Suppressor macrophage treated with lipopolysaccharide for 4 hours (primary cell): ENCODE measurements at places on chromosomes 7 and 10.
A peak's percentile ranks its signal among the peaks of the same experiment; 100 is the strongest.

DNA sequence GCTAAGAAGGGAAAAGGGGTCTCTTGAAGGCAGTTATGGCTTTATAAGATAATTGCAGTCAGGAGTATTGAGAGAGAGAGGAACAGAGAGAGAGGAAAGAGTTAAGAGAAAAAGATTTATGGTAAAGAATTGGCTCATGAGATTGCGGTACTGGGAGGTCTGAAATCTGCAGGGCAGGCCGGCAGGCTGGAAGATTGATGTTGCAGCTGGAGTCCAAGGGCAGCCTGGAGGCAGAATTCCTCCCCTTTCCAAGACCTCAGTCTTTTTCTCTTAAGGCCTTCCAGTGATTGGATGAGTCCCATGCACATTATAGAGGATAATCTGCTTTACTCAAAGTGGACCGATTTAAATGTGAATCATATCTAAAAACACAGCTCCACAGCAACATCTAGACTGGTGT, 68.4 kb downstream of the HACD1 start:
- DNase-seq, result no peak

DNA sequence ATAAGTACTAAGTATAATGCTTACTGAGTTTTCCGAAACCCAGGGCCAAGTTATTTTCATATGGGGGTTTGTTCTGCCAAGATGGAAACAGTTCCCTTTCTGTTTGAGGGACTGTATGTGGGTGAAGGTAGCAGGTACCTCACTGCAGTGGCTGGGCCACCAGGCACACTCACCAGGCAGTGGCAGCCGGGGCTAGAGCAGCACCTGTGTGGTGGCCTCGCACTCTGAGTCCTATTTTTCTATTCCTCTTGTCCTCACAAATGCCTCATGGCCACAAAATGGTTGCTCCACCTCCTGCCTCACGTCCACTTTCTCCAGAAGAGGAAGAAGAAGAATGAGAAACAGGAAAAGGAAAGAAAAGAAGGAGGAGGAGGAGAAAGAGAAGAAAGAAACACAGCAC, 167.3 kb upstream of the SHH start:
- no peak for DNase-seq

DNA sequence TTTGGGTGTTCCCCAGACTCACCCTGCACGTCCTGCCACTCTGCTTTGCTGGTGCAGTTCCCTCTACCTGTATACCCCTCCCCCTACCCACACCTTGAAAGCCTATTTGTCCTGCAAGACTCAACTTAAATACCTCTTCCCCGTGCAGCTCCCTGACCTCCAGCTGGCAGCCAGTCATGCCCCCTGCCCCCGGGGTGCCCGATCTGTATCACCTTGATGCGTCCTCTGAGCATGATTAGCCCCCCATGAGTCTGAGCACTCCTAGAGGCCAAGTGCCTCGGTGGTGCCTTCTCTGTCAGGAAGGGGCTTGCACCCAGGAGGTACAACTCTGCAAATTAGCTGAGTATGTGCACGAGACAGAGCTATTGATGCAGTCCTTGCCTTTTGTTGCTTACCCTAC, 95.1 kb downstream of the RGS10 start:
- no peak for DNase-seq

DNA sequence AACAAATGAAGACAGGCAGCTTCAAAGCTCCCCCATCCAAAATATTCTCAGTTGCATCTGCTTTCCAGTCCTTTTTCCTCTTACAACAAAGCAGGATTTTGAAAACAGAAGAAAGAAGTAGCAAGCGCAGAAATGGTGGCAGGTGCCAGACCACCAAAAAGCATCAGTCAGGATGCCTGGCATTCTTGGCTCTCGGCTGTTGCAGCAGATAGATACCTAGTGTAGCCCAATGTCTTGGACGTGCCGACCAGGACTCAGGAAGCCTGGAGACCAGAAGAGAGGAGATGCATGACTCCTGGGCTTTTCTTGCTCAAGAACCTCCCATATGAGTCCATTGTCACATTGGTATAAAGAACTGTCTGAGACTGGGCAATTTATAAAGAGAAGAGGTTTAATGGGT, 115.2 kb downstream of the RAB18 start:
- DNase-seq, result no peak

DNA sequence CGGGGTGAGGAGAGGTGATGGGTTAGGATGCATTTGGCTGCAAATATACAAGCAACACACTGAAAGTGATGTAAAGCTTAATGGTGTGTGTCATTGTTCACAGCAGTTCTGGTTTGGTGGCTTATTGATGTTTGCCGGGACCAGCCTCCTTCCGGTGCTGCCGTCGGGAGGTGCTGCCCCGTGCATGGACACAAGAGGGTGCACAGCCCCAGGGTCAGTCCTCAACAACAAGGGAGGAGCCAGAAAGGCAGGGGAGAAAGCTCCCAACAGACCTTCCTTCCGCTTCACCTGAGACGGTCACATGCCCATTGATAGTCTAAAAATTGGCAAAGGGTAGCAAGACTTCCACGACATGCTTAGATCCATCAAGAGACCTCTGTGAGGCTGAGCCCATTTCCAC, 9.5 kb downstream of the RNF32 start:
- DNase-seq, result peak; percentile 2

GRCh38 chr7:158779061-158780000, 50.0 kb downstream of the ESYT2 start:
- DNase-seq, result no peak

DNA sequence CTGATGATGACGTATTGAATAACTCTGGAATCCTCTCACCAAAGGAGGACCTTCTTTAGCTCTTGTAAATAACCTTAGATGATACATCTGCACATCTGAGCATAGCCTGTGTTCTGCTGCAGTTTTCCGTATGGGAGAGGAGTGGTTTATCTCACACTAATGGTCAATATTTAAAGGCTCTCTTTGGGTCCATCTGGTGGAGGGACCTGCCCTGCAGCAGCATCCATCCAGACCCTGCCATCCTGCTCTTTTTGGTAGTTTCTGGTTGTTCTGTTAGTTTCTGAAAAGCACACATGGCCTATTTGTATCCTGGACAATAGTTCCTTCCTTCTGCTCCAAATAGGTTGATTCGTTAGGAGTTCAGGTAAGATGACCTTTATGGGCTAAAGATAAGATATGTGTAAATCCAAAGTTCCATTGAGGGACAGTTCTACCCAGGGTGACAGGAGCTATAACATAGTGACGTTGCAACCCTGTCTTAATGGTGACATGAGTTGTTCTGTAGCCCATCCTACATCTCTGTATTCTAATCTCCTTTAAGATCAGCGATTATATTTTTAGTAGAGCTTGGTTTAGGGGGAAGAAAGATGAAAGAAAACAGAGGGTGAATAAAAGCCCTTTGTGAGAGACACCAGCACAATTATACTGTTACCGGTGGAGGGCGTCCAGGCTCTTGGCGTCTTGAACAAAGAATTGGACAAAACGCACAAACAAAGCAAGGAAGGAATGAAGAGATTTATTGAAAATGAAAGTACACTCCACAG, 60.0 kb upstream of the KLF14 start:
- no peak for DNase-seq

DNA sequence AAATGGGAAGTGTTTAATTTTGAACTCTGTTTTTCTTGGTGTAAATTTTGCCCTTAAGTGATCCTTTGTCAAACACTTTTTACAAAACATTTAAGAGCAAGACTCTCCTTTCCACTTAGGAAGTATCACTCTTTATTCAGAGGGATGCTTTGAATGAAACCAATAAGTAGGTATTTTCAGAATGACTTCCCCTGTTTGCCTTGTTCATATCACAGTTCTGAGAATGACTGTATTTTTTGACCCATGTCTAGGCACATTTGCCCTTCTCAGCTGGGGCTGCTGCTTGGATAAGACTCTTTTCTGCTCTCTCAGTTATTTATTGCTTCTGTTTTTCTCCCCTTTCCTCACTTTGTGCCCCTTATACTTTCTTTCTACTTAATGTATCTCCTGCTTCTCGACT, 98.2 kb downstream of the CCNY start:
- no peak for DNase-seq

- no peak for DNase-seq
Measured at GRCh38 chr10:10110844-10111490, 906.7 kb upstream of the CELF2 start.

- DNase-seq, result no peak
Measured at GRCh38 chr7:100166317-100166940, 2.0 kb downstream of the GAL3ST4 start.

DNA sequence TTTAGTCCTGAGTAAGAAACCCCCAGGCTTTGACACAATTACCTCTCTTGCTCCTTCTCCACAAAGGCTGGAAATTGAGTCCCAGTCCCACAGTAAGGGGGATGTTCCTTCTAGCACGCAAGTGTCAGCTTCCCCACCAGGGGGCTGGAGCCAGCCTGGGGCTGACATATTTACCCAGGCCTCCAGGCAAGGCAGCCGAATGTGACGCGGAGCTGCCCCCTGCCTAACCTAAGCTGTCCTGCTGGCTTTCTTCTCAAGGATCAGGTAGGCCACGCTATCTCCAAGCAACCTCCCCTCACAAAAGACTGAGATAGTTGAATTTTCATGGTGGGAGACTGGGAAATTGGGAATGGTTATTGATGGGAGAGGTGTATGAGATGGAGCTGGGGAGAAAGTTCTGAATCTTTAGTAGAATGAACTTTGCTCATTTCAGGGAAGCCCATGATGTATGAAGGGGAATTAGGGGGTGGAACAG, 19.2 kb upstream of the BMPER start:
- DNase-seq, result no peak

- DNase-seq, result no peak
Measured at GRCh38 chr7:44080686-44081265, 1.6 kb downstream of the POLM start.

GRCh38 chr7:1847260-1848001, 177.4 kb downstream of the ELFN1 start:
- DNase-seq, result no peak

- no peak for DNase-seq
Measured at GRCh38 chr7:17134786-17135185, 163.7 kb upstream of the AHR start.

GRCh38 chr7:39528849-39529248, 37.4 kb upstream of the YAE1 start:
- DNase-seq, result no peak

DNA sequence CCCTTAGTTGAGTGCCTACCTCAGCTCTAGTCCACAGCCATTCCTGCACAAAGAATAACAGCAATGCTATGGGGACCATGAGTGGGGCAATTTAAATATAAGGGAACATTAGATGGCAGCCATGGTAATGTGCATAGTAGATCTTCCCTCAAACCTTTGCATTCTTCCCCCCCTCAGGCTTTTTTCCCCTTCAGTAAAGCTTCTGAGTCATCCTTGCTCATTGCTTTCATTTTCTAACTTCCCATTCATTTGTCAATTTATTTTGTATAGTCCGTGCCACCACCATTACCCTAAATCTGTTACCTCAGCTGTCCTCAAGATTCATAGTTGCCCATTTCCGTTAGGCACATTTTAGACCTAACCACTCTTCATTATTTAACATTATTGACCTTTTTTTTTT, 10.7 kb downstream of the HECTD2 start:
- DNase-seq, result peak; percentile 51

DNA sequence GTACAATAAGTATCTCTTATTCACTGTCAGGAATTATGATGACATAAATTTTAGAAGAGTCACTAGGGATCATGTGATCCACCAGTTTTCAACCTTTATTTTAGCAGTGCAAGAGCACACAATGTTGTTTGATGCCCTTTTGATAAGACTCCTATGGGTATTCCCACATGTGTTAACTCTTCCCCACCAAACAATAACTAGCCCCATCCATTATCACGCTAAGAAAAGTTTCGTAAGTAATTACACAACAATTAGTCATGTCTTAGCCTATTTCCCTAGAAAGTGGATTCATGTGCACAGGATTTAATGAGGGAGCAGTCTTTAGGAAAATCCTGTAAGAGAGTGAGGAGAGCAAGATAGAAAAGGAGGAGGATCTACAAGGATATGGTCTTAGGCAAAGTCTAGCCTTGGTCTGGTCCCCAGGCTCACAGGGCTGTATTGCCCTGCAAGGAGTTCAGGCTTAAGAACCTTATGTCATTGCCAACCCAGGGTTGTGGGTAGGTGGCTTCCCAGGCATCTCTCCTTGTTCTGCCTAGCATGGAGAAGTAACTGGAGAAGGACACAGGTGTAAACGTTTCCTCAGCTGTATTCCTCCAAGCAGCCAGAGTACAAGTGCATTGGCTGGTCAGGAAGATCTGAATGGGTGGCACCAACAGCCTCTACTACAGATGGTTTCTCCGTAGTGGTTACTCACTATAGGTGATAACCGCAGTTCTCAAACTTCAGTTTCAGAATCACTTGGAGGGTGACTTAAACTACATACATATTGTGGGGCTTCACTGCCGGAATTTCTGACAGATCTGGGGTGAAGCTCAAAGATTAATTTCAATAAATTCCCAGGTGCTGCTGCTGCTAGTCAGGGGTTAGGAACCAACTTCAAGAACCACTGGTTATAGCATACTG, 574.5 kb downstream of the SUGCT start:
- DNase-seq, result peak; percentile 47

GRCh38 chr7:992709-993607, 10.0 kb downstream of the CYP2W1 start:
- peak; percentile 97 for DNase-seq

DNA sequence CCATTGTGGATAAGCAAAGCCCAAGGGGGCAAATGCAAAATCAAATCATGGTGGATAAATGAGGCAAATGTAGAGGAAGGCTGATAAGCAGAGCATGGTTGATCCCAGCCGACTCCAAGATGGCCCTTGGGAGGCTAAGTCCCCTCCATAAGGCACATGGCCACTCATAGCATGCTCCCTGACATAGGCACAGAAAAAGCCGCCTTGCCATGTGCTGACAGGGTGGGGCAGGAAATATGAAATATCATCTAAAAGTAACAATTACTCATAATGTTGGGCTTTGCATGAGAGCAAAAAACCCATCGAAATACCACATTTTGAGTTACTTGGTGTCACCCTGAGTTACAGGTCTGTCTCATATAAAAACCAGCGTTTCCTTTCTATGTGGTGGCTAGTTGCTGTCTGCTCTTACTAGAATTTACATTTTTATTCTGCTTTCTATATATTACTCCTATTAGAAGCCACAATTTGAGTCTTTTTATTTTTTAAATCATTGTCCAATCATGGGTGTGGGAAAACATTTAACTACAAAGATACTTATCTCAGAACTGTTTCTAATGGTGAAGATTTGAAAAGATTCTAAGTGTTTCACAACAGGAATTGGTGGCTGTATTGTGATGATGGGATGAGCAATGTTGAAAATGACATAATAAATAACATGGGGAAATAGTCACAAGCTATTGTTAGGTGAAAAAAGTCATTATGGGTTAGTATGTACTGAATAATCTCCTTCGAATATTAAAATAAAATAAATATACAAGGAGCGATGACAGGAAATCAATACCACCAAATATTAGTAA, 102.7 kb downstream of the CUBN start:
- DNase-seq, result peak; percentile 88

- DNase-seq, result no peak
Measured at GRCh38 chr7:12898620-12899019, 211.2 kb downstream of the ARL4A start.

- DNase-seq, result peak; percentile 75
Measured at GRCh38 chr10:104441329-104442000, 87.8 kb downstream of the CFAP58 start.
